ENCODE measurements at places on chromosomes 5 and 9.

GRCh38 chr5:103033696-103034095 is 86.2 kb downstream of the GIN1 start:
- no peak for DNase-seq

DNA sequence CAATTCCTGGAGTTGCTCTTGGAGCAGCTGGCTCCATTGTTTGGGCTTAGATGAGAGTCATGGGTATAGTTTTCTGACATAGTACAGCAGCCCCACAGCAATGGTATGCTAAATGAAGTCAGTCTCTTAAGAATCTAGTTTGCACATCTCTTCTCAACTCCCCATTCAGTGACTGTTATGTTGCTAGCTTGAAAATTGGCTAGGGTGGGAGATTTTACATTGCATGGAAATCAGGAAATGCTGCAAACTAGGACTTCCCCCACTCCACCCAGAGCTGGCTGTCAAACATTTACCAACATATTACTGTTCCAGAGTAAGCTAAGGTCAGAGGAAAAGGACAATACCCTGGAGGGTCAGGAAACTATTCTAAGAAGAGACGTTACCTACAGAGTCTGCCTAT is 17.6 kb upstream of the FCHO2 start:
- no peak for DNase-seq

DNA sequence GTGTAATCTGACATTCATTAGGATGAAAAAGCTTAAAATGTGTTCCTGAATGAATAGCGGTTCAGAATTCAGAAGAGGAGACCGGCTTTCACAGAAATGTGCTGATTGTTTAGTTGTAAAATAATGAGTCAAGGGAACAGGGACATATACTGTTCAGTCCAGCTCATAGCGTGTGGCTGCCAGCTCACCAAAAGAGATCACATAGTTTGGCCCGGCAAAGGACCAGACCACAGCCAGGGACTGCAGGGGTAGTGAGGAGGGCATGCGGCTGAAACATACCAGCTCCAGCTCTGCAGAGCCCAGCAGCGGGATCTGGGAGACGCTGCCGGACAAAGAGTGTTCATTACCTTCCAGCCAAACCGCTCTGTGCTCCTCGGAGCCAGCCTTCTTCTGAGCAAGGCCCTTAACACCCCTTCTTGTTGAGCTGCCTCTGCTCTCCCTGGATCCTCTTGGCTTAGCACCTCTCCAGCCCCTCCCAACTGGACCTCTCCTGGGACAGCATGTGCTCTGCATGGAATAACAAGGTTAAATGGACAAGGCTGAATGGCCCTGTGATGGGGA is 116.8 kb upstream of the CNTLN start:
- DNase-seq: no peak

GRCh38 chr9:95793924-95794828 is 81.3 kb upstream of the ERCC6L2 start:
- DNase-seq: no peak

GRCh38 chr5:142425286-142426065 is 100.7 kb upstream of the SPRY4 start:
- no peak for DNase-seq

- no peak for DNase-seq
These were observed 1.2 kb downstream of the MAP1B start for GRCh38 chr5:72108202-72109061.

DNA sequence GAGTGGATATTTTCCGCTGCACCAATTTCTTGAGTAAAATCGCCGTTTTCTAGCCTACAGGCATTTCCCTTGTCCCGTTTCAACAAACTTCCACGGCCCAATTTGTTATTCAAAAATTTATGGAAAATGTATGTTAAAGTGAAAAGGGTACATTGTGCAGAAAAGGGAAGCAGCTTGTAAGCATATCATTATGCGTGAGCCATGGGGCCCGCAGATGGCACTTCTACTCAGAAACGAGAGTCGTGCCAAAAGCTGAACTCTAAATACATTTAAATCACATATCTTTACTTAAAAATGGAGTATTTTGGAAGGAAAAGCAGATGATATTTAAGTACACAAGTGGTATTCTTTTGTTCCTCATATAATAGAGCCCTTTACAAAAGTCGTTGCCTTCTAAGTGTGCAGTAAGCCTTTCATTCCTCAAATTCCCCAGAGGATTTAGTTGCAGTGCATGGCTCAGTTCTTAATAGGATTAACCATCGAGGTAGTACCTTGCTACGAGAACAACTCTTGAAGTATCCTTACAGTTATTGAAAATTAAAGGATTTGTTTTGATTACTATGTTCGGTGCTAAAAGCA is 1227.2 kb upstream of the WWC1 start:
- DNase-seq: no peak

DNA sequence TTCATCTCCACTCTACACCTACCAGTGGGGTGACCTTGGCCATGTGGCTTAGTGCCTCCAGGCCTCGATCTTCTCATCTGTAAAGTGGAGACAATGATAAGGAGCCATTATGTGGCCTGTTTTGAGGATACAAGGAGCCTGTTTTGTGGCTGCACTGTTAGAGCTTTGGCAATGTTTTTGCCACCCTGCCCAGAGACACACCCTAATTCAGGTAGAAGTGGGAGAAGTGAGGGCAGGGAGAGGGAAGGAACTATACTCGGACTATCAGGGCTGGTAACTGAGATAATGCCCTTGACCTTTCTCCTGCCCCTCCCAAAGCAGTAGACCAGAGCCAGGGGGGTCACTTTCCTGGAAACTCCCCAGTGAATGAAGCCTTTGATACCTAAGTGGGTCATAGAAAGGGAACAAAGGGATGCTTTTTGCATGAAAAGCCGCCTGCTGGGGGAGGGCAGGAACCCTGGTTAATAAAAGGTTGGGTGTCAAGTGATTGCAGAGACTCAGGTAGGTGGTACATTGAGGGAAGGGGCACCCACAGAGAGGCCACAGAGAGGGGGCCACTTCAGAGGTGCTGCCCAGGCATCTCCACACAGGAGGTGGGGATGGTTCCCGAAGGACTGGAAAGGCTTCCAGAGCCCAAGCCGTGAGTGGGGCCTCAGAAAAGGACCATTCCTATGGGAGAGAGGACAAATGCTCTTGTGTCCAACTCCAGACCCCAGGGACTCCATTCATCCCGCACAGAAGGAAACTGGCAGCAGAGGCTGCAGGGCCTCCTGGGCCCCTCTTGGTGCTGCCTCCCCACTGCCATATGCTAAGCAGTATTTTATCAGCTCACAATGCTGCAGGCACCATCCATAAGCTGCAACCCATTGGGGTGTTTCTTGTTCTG is 42.3 kb upstream of the VDAC1 start:
- no peak for DNase-seq

GRCh38 chr9:117616431-117616831 is 87.8 kb upstream of the TLR4 start:
- no peak for DNase-seq

DNA sequence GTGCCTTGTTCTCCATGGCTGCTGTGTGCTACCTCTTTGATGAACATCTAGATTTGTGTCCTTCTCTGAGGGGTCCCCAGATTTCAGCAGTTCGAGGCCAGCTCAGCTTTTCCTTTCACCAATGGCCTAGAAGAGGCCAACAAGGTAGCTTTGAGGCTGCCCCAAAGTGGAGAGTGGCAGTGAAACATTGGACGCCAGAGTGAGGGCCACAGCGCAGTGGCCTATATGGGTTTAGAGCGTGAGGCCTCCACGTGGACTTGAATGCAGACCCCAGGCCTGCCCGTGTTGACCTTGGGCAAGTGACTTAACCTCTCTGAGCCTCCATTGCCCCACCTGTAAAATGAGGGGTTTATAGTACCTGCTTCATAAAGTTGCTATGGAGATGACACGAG is 11.8 kb downstream of the MYOZ3 start:
- DNase-seq: no peak

DNA sequence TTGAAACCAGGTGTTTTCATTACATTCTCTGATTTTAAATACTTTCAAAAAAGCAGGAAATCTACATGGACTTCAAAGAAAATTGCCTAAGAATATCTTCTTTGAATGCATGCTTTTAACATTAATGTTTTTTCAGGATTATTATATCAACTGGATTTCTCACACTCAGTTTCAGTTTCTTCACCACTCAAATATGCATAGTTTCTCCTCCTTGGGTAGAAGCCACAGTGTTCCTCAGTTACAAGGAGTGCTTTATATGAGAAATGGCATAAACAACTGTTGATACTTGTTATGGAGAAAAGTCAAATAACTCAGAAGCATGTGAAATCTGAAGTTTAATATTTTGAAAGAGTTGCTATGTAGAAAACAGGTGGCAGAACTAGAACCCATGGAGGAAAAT is 196.9 kb downstream of the DMRTA1 start:
- DNase-seq: no peak

DNA sequence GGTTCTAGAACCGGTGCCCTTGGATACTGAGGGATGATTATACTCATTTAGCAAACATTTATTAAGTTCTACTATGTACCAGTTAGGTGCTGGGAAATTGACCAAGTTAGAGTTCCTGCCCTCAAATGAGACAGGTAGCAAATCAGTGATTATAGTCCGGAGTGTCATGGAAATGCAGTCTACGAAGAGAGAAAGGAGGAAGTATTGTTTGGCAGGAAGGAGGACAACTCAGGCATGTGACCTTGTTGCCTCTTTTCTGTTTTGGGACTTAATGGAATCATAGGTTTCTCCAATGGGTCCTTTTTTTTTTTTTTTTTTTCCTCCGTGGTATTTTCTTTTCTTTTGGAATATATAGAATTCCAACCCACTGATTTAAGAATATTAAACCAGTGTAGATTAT is 28.0 kb downstream of the OSTF1 start:
- DNase-seq: no peak

DNA sequence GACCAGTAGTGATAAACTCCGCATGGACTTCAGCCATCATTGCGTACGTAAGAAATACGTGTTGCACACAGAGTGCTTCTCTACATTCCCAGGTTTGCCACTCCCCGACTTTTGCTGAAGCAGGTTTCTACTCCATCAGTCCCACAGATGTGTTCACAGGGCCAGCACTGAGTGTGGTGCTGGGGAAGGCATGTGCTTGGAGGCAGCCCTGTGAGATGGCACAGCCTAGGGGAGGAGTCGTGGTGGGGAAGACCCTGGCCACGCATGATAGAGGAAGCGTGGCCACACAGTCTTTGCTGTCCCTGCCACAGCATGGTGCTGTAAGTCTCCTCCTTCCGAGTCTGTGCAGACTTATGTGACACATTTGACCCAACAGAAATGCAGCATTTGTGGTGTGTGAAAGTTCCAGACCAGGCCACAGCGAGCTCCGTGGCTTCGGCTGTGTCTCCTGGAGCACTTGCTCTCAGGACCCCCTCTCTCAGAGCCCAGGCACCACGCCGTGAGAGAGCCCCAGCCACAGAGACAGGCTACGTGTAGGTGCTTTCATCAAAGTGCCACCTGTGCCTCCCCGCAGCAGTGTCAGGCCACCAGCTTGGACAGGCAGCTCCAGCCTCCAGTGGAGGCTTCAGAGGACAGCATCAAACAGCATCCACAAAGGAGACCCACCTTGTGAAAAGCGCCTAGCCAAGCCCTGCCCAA is 197.8 kb downstream of the AUH start:
- no peak for DNase-seq

DNA sequence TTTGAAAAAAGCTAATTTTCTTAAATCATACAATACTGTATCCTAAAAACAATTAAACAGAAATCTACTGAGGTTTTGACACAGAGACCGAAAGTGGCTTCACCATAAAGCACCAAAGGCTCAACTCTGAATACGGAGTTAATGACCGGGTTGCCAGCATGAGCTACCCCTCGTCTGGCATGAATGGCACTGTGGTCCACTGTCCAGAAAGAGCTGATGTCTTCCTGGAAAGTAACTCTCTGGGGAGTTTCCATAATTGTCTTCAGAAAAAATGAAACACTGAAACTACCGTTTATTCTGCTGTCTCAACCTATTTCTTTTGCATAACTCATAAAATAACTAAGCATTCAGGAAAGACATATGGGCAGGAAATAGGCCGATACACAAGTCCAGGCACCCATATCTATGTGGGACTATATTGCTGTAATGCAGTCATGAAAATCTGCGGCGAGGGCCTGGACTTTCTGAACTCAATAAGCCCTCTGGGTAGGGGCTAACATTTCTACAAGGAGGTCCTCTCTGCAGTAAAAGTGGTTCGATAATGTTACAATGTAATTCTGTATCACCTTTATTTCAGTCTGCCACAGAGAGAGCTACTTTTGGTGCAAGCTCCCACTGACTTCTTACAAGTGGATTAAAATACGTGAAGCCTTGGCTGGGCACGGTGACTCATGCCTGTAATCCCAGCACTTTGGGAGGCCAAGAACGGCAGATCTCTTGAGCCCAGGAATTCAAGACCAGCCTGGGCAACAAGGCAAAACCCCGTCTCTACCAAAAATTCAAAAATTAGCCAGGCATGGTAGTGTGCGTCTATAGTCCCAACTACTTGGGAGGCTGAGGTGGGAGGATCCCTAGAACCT is 52.4 kb downstream of the ANKH start:
- DNase-seq: no peak

- no peak for DNase-seq
These were observed 12.8 kb upstream of the PDZD2 start for GRCh38 chr5:31626156-31626555.

- DNase-seq: no peak
These were observed 39.0 kb upstream of the ZNF622 start for GRCh38 chr5:16504571-16504970.

- no peak for DNase-seq
These were observed 30.2 kb downstream of the GOLGA2 start for GRCh38 chr9:128245421-128246151.

GRCh38 chr9:135697226-135697625 is 2.1 kb downstream of the SOHLH1 start:
- no peak for DNase-seq

- DNase-seq: no peak
These were observed 284.3 kb upstream of the IRX4 start for GRCh38 chr5:2166979-2167377.

DNA sequence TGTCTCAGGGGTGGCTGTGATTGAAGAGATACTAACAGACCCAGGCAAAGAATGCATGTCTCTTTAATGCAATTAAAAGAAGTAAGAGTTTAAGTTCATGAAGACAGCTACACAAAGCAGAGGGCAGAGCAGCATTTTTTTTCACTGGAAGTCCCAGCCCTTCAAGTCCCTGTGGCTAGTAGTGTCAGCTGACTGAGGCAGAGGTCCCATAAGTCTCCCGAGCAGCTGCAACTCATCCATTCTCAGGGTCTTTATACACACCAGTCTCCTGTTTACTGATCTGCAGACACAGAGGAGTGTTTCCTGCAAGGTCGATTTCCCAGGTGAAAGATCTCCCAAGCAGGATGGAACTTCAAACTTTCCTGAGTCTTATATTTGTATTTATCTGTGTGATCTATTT is 169.4 kb upstream of the GLRA1 start:
- no peak for DNase-seq

DNA sequence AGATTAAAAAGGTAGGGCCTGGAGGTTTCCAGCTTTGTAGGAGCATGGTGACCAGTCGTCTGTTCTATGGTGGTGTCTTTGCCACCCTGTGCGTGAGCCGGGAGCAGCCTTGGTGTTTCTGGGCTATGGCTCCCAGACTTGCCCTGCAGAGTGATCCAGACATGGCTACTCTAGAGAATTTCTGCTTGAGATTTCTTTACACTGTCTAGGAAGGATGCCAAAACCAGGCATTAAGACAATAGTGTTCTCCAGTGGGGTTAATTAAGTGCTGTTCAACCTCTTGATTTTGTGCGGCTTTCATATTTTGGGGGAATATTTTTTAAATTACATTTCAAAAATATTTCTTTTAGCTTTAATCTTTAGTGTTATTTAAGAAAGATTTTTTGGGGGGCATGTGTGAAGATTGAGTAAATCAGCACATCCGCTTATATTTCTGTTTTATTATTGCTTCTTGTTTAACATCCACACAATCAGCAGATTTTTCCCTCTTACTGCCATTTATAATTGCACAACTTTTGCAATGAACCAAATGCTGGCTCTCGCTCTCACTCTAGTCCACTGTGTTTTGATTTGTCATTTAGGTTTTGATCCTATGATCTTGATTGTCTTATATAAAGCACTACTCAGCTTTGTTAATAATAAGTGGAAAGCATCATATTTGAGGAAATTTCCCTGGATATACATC is 110.5 kb downstream of the RASGRF2 start:
- no peak for DNase-seq
